ENCODE measurements at places on chromosomes 7 and 10.

- DNase-seq: no peak
These were observed 571 bp downstream of the KDM7A start for GRCh38 chr7:140176122-140176701.

GRCh38 chr7:24899161-24899560 lies 80.8 kb downstream of the OSBPL3 start:
- DNase-seq: no peak

- peak; percentile 48 for DNase-seq
These were observed 240.6 kb downstream of the DGKI start for GRCh38 chr7:137606061-137606674.

DNA sequence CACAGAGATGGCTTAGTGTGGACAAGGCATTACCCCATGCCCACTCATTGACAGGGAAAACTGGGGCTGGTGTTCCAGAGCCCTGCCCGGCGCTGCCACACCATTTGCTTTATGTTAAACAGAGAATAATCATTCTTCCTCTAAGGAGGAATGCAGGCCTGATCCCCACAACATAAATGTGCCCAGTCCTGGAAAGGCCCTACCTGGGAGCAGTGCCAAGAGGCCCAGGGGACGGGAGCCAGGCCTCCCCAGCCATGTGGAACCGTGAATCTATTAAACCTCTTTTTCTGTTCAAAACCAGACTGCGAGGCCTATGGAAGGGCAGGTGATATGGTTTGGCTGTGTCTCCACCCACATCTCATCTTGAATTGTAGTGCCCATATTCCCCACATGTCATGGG lies 264.1 kb downstream of the GRID1 start:
- no peak for DNase-seq

DNA sequence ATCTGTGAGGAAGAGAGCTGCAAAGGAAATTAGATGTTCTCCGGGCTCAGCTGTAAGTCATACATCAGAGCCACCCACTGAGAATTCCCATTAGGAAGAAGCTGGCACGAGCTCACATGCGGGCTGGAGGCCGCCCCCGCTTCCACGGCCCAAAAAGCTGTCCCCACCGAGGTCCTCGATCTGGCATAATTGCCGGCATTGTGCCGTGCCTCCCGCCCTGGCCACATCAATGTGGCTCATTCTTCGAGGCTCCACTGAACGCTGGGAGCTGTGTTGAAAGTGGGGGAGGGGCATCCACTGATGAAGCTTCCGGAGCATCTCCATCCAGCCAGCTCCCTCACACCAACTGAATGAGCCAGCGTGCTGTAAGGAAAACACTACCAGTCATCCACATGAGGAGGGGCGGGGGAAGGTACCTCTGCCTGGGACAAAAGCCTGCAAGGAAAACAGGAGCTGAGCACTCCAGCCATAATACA lies 173.1 kb downstream of the PTPRN2 start:
- DNase-seq: no peak
